ENCODE measurements at places on chromosomes 3 and 15.

DNA sequence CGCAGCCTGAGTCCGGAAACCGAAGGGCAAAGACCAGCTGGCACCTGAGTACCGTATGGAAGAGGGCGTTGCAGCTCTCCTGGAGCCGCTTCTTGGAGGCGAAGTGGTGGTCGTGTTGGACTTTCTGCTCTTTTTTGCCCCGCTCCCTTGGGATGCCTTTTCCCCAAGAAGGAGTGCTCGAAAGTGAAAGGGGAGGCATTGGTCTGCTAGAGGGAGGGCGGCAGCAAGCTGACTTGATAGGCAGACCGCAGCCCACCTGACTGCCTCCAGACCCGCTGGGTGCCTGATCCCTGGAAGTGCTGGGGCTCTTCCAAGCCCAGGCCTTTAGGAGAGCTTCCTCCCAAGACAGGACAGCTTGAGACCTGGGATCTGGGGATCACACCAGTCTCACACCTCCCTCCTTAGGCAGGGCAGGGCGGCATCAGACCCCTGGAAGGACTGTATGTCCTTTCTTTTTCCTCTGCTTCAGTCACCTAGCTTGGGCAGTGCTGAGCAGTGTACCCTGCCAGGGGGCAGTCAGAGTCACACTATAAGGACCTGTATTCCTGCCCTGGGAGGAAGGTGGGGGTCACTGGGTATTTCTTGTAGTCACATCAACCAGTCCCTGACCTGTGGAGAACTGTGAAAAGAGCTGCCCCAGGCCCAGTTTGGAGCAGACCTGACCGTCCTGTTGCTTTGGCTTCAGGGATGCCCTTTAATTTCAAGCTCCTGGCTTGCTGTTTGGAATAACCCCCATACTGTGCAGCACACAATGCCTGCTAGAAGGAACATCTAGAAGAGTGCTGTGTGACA is 2.1 kb downstream of the ACVR2B start:
- no peak for DNase-seq

GRCh38 chr3:47283591-47284364 is 1.0 kb downstream of the KLHL18 start:
- DNase-seq = no peak

GRCh38 chr3:60217156-60217911 is 1033.9 kb downstream of the FHIT start:
- no peak for DNase-seq

GRCh38 chr3:109131276-109131675 is 5.2 kb upstream of the C3orf85 start:
- DNase-seq = no peak

DNA sequence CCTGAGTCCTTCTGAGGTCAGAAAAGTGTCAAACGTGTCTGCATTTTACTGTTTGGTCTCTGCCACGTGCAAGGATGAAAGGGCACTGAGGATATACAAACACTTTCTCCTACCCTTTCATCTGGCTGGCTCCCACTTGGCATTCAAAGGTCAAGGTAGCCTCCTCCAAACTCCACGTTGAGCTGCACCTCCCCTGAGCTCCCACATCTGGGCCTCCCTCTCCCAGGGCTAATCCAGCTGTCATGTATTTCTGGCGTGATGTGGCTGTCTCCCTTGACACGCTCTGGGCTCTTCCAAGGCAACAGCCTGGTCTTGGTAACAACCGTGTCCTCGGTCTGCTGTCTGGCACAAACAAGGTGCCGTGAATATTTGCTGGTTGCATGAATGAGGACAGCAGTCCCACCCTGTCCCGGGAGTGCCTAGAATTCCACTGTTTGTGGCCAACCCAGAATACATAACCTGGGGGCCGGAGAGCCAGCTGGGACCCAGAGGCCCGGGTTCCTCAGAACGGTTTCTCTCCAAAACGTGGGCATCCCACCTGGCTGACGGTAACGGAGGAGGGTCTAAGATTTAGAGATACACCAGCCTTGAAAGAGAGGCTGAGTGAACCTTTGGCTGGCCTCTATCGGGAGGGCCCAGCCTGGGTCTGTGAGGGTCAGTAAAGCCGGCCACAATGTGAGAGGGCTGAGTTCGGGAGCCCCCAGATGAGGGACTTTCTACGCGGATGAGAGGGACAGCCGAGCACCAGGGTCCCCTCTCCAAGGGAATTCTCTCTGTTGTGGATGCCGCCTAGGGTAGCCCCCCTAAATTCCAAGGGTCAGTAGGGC is 767 bp downstream of the GLT8D1 start:
- no peak for DNase-seq

DNA sequence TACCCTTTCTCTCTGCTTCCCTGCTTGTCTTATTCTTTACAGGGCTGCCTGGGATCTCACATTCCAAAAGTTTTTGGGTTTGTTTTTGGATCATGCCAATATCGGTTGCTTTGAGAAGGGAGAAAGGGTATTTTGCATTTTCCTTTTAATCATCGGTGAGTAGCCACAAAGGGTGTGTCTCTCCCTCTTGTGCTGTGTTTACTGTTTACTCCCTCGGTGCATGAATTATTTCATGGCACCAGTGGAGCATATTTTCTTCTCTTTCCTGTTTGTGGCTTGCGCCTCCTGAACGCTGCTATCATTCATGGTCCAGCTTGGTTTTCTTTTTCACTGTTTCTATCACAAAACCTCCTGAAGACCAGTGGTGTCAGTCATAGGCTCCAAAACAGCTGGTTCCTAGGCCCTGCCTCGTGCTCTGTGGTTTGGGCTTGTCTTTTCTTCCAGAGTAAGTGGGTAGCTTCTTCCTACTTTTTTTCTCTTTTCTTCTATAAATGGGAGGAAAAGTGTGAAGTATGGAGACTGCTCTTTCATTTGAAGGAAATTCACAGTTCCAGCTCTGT is 54.9 kb downstream of the IGF1R start:
- DNase-seq = no peak
